Sigmoid colon (tissue), 7 donors: ENCODE measurements at places on chromosomes 6 and 20. TPM values are rescaled to one million over a fixed set of nuclear protein-coding genes. Genes with fewer than 3 reads are reported as not detected.

DNA sequence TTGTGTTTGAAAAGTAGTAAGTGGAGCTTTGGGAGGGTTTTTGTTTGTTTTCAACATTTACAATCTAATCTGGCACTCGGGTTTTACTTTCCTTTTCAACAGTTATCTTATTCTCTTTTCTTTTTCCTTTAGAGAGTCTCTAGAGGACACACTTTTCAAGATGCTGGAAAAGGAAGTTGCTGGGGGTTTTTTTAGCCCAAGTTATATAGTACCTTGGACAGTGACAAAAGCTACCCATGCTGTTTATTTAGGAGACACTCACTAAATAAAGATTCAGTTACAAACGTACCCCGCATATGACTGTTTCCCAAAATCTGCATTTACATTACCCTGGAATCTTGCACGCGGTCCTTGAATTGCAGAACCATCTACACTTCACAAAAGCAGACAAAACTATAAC lies 78.8 kb downstream of the MAP7 start:
- no peak for DNase-seq

- no peak for DNase-seq
Observed at GRCh38 chr6:133681891-133682290, 207.0 kb upstream of the TCF21 start.

GRCh38 chr20:4944518-4945313 lies 56.6 kb downstream of the SLC23A2 start:
- no peak for DNase-seq

GRCh38 chr6:38644951-38645350 lies 5.2 kb upstream of the BTBD9 start:
- no peak for DNase-seq

BPIFB1 gene
- total RNA-seq, result not detected

MUCL3 gene
- not detected for total RNA-seq
